ENCODE measurements at places on chromosomes 2 and 18.
A peak's percentile ranks its signal among the peaks of the same experiment; 100 is the strongest.

GRCh38 chr2:44772131-44772530 is 169.4 kb upstream of the SIX3 start:
- no peak for DNase-seq

- DNase-seq = no peak
Observed at GRCh38 chr18:23617412-23618014, 31.2 kb upstream of the NPC1 start.

- no peak for DNase-seq
Observed at GRCh38 chr18:39685303-39685902, 2119.8 kb upstream of the CELF4 start.

DNA sequence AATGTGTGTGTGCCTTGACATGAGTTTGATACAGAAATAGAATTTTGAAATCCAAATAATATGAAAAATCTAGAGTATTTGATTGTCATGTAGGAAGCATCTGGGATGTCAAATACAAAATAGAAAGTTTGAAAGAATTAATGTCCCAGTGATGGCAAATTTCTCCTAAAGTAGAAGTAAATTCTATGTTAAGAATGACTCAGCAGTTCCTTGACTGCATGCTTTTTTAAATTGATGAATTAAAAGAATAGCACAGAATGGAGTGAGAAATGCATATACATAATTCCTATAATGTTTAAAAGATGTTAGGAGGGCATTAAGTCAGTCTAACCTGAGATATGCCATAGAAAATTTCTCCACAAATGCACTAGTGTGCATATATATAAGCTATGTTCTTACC is 357.5 kb downstream of the TMEM182 start:
- DNase-seq = no peak

DNA sequence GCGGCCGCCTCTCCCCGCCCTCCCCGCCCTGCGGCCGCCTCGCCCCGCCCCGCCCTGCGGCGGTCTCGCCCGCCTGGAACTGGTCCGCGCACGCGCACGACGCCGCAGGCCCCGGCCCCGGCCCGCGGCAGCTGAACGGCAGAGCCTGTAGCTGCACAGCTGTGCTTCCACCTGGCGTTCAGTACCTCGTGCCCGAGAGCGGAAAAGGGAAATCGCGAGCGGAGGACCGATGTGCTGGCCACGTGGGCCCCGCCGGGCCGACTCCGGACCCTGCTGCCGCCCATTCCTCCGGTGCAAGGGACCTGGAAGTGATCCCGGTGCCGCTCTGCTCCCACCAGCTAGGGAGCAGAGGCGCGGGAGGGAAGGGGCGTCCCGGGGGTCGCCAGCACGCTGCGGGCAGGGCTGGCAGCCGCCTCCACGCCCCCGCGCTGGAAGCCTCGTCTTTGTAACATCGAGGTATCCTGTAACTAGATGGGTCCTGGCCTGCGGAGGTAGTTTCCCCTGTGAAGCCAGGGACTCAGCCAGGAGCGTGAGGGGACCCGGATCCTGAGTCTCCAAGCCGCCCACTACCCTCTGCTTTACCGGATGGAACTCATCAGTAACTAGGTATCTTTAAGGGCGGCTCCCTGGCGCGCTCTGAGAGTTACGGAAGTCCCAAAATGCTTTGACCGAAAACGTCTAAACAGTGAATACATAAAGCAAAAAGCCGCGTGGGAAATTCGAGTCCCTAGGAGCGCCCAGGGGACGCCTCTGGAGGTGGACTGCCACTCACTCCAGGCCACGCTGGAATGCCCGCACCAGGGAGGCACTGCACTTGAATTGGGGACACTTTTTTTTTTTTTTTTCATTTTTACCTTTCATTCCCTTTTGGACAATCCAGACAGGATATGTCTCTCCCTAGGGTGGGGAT is 704 bp upstream of the ODC1 start:
- no peak for DNase-seq

DNA sequence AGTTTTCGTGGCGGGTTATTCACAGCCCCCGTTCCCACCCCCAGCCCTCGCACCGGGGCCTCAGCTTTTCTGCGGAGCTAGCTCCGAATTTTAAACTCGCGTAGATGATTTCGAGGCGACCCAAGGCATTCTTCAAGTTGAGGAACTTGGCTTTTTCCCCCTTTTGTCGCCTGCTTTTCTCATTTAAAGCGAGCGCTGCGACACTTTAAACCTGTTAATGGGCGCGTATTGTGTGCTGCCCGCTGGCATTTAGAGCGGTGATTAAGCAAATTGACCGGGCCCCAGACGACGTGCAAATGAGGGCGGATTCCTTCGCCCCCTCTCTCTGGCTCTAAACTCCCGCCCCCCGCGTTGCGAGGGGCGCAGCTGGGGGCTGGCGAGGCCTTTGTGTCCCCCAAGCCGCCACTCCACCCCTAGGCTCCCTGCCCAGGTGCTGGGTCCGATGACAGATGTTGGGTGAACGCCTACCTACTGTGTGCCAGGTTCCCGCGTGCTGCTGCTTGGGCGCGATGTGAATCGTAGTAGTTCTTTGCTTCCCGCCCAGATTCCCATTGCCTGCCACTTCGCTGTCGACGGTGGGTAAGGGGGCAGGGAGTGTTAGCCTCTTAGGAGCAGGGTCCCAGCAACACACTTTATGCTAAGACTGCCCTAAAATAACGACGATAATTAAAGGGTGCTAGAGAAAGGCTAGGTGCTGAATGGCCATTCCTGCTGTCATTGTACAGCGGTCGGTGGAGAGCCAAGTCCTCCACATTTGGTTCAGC is 1.9 kb downstream of the TCF7L1 start:
- no peak for DNase-seq

DNA sequence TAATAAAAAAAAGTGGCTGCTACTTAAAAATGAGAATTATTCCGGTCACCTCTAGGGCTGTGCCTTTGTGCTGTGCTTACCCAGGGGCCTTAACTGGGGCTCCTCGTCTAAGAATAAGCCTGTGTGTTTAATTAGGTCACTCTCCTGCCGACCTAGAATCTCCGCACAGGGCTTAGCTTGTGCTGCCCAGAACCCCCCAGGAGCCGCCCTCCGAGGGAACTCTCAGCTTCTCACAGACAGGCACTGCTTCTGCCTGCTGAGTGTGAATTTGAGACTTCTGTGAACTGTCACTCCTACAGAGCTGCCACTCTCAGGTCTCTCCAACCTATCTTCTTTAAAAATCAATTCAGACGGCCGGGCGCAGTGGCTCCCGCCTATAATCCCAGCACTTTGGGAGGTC is 11.9 kb upstream of the NT5DC4 start:
- no peak for DNase-seq

GRCh38 chr2:579351-579886 is 97.8 kb downstream of the TMEM18 start:
- DNase-seq = no peak

GRCh38 chr18:62318228-62319180 is 6.6 kb upstream of the TNFRSF11A start:
- no peak for DNase-seq

GRCh38 chr2:164754157-164755093 is 87.2 kb downstream of the COBLL1 start:
- no peak for DNase-seq

DNA sequence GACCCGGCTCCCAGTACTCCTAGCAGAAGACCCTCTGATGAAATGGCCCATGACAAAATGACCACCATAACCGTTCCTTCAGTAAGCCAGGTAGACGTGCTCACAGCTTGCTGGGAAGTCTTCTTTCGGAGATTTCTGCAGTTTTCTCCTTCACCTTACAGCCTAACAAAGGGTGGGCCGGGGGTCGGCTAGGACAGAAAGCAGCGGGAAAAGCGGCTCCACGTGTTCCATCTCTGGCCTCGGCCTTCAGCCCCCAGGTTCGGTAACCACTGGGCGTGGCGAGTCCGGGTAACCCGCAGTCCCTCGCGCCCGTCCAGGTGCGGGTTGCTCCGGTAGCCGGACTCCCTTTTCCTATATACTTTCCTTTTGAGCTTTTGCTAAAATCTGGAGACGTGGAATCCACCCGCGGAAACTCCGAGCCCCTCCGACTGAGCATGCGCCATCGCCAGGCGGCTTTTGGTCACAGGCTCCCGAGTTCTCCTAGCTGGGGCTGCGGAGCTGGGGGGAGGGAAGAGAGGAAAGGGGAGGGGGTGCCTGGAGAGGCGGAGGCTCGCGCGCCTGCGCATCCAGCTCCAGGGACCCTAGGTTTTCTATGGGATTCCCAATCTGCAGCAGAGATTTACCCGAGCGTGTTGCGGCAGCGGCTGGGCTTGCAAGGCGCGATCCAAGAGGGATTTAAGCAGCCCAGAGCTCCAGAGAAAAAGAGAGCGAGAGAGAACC is at the start of gene VSNL1:
VSNL1 (plus strand) TSS at position 604 of the 720 bp plus-strand sequence. CDS start 51,379 bp downstream, outside the sequence.
- peak; percentile 87 for DNase-seq

GRCh38 chr2:21277068-21278056 is 153.6 kb downstream of the TDRD15 start:
- DNase-seq = no peak

- no peak for DNase-seq
Observed at GRCh38 chr2:39708003-39708402, 42.3 kb downstream of the TMEM178A start.

- DNase-seq = no peak
Observed at GRCh38 chr2:119692954-119693353, 14.0 kb downstream of the TMEM177 start.

DNA sequence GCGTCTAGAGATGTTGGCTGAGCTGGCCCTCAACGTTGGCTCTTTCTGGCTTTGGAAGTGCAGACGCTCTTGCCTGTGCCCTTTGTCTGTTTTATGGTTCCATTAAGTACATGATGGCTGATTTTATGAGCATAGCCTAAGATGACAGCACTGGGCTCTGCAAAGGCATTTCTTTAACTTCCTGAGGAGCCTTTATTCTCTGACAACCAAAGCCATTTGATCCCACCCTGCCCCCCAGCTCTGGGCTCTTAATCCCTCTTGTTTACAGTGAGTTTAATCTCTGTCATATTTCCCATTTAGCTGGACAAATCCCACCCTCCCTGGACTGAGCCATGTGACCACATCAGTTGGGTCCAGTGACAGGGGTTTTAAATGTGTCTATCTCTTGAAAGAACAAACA is 195.9 kb downstream of the ACKR3 start:
- DNase-seq = no peak

GRCh38 chr18:8389391-8390340 is 219.6 kb upstream of the RAB12 start:
- peak; percentile 27 for DNase-seq

DNA sequence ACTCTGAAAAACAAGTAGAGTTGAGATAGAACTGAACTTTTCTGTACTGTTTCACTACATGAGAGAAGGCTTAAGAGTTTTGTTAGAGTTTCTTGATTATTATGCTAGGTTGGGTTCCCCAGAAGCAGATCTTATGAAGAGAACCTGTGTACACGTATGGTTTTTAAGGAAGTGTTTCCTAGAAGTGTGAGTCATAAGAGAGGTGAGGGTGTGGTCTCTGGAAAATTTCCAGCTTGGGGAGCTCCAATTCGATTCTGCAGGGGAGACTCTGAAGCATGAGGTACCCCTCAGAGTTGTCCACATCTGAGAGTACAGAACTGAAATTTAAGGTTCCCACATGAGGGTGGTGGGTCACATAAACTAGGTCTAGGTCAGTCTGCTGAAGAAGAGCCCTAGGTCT is 83.3 kb upstream of the MAP2 start:
- DNase-seq = no peak

DNA sequence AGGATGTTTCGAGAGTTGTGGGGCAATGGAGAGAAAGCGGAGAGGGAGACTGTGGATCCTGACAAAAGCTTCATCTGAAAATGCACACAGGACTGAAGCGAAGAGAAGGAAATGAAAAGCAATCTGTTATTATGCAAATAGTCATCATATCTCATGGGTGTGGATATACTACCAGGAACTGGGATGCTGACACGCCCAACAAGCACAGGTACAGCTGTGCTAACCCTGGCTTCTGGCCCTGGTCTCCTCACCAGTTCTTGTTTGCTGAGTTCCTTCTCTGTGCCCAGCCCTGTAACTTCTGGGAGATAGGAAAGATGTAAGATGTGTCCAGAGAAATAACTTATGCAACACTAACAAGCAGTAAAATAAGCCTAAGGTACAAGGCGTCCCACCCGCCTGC is 358.8 kb downstream of the CMPK2 start:
- DNase-seq = no peak

- DNase-seq = no peak
Observed at GRCh38 chr2:181972431-181973170, 13.1 kb upstream of the PPP1R1C start.
